ENCODE measurements at places on chromosomes 7 and 10.

- DNase-seq = no peak
Observed at GRCh38 chr10:74486659-74487058, 335.6 kb downstream of the ADK start.

GRCh38 chr7:2641406-2642393 lies 9.9 kb downstream of the TTYH3 start:
- no peak for DNase-seq

- no peak for DNase-seq
Observed at GRCh38 chr7:111931016-111931517, 275.1 kb downstream of the DOCK4 start.

GRCh38 chr10:111207500-111207899 lies 130.7 kb downstream of the ADRA2A start:
- DNase-seq = no peak

- DNase-seq = no peak
Observed at GRCh38 chr7:39294022-39294421, 272.2 kb upstream of the YAE1 start.

GRCh38 chr7:69211739-69212138 lies 386.5 kb upstream of the AUTS2 start:
- DNase-seq = no peak

DNA sequence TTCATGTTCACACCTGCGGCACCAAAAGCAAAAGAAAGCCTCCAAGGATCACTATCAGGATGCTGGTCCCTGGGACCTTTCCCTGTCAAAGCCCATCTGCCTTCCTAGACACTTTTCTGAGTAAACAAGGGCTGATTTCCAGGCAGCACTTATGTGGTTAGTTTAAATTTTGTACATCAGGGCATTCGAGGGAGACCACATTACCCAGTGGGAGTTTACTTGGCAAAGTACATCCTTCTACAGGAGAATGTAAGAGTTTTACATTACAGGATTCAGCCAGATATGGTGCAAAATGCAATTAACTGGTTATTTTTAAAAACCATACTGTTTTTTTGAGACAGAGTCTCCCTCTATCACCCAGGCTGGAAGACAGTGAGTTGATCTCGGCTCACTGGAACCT lies 132.1 kb downstream of the CSTF2T start:
- no peak for DNase-seq

GRCh38 chr7:121546632-121547543 lies 150.8 kb upstream of the FAM3C start:
- DNase-seq = no peak

- no peak for DNase-seq
Observed at GRCh38 chr10:131982796-131983195, 1.1 kb upstream of the BNIP3 start.

- no peak for DNase-seq
Observed at GRCh38 chr7:139658908-139659675, 118.7 kb downstream of the HIPK2 start.

DNA sequence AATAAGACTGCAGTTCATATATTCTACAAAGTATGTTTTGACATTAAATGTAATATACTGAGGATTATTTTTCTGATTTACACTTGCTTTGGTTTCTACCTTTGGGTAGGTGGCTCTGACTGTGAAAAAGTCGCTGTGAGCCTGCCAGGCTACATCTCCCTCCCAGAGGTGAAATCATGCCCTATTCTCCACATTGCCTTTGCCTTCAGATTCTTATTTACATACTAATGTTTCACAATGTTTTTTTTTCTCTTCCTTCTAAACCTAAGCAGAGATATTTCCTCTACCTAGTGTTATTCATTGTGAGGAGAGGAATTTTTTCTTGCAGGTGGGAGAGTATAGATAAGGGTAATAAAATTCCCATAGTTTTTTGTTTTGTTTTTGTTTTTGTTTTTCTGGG lies 111.5 kb upstream of the ANTXRL start:
- DNase-seq = no peak

DNA sequence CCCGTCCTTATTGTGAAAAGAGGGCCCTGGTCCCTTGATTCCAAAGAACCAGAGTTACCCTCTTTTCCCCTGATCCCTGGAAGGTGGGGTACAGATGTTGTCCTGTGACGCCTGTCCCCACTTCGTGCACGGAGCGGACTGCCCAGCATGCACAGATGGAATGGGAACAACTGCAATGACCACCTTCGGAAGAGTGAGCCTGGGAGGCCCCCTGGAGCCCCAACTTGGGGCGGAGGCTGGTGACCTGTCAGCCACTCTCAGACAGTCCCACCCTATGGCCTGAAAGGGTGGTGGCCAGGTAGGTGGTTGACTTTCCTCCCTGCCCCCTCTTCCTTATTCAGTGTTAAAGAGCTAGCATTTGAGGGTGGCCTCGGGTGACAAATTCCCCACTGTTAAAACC lies 196.6 kb upstream of the GALNT17 start:
- DNase-seq = no peak

DNA sequence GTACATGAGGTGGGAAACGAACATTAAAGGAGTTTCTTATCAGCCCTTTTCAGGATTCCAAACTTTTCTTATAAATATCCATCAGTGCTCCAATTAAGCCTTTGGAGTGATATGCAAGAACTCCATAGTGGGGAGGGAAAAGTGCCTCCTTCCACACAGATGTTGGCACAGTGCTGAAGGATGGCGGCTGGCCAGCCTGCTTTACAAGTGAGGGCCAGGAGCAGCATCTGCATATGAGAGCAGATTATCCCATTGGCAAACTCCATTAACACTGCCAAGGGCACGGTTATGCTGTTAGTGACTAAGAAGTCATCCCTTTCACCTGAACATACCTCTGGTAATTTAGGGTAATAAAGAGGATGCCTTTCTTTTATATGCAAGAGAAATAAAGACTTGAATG lies 543.1 kb downstream of the CNTNAP2 start:
- no peak for DNase-seq

DNA sequence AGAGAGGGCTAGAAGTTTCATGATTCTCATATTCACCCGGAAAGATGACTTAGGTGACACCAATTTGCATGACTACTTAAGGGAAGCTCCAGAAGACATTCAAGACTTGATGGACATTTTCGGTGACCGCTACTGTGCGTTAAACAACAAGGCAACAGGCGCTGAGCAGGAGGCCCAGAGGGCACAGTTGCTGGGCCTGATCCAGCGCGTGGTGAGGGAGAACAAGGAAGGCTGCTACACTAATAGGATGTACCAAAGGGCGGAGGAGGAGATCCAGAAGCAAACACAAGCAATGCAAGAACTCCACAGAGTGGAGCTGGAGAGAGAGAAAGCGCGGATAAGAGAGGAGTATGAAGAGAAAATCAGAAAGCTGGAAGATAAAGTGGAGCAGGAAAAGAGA lies 5.3 kb downstream of the GIMAP4 start:
- no peak for DNase-seq

DNA sequence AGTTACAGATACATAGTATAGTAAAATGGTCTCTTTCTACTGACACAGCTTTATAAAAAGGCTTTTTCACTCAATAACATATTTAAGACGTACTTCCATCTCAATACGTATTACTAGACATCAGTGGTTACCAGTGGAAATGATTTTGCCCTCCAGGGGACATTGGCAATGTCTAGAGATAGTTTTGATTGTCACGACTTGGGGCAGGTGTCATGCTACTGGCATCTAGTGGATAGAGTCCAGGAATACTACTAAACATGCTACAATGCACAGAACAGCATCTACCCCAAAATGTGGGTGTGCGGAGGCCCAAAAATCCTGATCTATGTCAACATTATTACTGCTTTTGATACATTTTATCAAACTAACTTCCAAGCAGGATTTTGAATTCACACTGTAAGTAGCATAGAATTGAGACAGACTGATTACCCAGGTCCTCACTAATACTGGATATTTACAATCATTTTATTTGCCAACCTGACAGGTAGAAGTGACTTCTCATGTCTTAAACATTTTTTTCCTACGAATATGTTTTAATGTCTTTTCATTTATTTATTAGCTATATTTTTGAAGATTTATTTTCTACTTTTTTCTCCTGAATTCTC lies 53.8 kb downstream of the HGF start:
- DNase-seq = peak; percentile 81

GRCh38 chr10:130121486-130122079 lies 11.0 kb upstream of the C10orf143 start:
- no peak for DNase-seq

DNA sequence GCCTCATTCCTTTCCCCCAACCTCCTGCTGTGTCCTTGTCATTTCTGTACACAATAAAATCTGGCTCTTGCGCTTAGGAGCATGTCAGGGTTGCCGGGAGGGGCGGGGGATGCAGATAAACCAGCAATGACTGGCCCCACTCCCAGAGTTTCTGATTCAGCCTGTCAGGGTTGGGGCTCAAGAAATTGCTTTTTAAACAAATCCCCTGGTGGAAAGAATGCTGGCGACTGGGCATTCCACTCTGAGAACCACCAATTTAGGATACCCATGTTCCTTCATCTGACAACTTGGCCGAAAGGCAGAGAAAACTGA lies 376.4 kb downstream of the TCERG1L start:
- no peak for DNase-seq

GRCh38 chr10:10642751-10643150 lies 374.9 kb upstream of the CELF2 start:
- no peak for DNase-seq

Measured in Panc1 (cell line).